ENCODE measurements at places on chromosomes 1 and 21.

DNA sequence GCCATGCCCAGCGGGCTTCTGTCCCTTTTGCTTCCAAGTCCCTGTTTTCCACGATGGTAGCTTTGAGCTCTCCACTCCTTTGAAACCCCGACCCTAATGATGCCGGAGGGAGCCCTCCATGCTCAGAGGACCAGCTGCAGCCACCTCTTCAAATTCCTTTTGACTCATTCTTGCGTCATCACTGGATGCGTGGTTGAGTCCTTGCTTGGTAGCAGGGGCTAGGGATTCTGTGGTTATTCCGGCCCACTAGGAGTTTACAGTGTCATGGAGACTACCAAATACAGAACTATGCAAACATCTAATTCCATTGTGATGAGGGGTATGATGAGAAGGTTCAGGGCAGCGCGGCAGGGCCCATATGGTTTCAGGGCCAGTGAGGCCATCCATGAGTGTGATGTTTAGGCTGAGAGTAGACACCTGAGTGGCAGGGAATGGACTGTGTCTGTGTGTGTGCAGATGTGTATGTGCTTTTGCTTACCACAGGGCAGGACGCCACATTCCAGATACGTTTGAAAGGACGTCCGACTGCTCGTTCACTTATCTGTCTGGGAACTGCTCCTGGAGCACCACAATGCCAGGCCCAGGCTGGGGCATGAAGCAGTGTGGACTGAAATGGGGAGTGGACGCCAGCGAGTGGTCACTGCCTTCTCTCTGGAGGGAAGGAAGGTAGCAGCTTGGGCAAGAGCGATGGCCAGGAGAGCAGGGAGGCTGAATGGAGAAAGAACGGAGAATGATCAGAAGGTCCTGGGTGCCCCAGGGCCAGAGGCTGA is 30.4 kb upstream of the ZBTB21 start:
- no peak for DNase-seq

DNA sequence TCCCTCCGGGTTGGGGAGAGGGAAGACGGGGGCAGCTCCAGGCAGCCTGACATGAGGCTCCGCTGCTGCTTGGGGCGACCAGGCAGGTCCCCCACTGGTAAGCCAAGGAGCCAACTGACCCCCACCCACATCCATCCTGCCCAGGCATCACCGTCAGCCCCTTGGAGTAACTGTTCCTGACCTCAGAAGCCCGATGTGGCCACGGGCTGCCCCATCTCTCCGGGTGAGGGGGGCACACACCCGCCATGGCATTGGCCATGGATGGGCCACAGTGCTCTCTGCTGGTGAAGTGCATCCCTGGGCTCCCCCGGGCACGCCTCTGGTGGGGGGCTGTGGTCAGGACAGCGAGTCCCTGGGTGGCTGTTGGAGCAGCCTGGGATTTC is 100.0 kb downstream of the CRYAA start:
- DNase-seq: no peak

DNA sequence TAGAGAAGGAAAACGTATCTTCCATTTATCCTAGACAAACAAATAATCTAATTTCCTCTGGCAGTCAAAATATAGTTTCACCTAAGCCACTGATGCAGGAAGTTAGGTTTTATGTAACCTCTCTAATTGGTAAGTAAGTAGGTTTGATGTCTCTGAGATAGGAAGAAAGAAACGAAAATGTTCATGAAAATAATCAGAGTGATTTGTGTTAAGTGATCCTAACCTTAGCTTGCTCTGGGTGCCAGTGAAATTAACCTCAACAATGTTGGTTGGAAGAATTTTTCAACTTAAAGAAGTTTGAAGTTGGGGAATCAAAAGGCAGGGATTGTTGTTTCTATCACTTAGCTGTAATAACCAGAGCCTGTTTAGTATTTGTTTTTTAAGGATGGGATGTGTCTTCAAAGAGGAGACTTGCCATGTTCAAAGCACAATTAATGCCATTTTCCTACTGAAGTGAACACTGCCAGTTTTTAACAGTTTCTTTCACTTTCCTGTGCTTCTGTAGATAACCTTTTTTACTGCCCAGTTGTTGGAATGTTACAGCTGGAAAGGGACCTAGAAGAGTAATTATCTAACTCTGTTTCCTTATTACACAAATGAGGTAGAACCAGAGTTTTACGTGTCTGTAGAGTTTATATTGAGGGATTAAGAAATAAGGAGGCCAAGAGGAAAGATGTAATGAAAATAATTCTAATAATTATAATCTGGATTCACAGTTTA is 18.4 kb downstream of the HIPK1 start:
- DNase-seq: no peak

DNA sequence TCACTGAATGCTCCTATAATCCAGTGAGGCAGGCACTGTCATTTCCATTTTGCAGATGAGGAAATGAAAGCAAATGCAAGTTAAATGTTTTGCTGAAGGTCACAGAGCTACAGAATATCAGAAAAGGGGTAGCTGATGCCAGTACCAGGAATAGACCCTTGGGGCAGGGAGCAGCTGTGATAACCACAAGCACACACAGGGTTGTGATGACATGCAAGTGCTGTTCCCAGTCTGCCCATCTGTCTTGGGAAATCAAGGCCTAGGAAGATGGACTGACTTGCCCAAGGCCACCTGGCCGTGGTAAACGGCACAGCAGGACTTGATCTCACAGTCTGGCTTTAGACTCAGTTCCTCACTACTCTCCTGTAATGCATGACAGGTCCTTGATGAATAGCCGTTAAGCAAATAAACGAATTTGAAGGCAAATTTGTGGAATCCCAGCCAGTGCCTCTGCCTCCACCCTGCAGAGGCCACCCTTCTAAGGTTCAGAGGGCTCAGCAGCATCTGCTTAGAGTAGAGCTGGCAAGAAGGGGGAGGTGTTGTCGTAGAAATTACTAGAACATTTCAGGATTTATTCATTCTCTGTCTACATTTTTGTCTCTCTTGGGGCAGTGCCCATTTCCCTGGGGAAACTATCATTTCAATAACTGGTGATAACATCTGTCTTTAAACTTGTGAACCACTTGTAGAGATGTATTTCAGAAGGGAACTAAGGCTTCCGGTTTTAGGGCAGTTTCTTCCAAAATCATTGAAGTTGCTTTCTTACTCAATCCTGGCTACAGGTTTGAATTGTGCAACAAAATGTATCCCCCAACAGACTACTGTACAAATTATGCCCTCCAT is 53.2 kb upstream of the MRPS6 start:
- no peak for DNase-seq

DNA sequence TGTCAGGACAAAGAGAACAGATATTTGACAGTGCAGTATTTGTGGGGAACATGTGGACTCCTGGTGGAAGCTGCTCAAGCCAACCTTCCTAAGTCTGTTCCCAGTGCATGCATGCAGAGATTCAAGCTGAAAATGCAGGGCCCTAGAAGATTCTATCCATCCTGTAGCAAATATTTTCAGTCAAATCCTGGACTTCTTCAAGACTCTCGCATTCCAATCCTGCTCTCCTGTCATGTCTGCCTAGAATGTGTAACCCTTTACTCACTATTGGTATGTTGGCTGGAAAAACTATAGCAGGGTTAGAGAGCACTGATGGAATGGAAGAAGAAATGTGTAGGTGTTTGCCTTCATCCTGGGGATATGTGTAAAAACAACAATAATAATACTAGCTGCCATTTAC is 385.6 kb upstream of the PKN2 start:
- no peak for DNase-seq

DNA sequence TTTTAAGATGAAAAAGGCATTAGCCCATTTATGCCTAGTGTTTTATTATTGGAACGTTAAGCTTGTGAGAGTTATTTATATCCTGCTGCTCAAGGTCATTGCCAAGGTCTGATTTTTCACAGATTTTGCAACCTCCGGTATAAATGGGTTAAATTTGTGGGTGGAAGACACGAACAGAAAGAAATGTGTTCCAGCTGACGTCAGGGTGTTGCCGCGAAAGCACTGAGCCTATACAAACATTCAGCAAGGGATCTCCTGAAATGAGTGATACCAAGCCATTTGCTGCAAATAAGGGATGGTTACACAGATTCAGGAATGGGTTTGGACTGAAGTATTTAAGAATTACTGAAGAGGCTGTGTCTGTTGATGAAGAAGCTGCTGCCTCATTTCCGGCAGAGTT is 32.2 kb downstream of the TMED5 start:
- DNase-seq: no peak

DNA sequence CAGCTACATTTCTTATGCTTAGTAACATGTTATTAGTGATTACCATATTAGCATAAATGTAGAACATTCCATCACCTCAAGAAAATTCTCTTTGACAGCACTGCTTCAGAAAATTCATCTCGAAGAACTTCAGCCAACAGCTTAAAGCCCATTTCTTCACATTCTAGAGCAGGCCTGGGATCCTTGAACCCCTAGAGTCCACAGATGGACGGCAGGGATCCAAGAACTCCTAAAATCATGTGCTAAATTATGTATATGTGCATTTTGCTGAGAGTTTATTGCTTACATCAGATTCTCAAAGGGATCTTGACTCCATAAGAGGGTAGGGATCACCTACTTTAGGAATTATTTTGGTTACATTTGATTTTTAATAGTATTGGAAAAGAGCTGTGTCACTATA is 76.2 kb upstream of the TEKT2 start:
- DNase-seq: no peak

- no peak for DNase-seq
Observed at GRCh38 chr1:94827434-94827833, 7.3 kb downstream of the SLC44A3 start.

GRCh38 chr1:33864460-33865389 is 846 bp downstream of the HMGB4 start:
- no peak for DNase-seq

DNA sequence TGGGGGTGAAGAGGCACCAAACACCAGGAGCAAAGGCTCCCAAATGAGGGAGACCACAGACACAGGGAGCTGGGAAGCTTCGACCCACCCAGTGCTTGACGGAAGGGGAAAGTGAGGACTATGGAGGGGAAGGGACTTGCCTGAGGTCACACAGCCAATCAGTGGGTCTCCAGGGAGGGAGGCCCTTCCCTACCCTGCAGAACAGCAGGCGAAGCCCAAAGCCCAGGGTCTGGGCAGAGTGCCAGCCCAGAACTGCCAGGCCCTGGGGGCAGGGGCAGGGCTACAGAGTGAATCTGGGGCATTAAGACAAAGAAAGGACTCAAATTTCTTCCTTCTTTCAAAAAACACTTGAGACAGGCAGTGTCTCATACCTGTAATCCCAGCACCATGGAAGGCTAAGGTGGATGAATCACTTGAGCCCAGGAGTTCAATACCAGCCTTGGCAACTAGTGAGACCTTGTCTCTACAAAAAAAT is 45.5 kb upstream of the ECE1 start:
- DNase-seq: no peak

DNA sequence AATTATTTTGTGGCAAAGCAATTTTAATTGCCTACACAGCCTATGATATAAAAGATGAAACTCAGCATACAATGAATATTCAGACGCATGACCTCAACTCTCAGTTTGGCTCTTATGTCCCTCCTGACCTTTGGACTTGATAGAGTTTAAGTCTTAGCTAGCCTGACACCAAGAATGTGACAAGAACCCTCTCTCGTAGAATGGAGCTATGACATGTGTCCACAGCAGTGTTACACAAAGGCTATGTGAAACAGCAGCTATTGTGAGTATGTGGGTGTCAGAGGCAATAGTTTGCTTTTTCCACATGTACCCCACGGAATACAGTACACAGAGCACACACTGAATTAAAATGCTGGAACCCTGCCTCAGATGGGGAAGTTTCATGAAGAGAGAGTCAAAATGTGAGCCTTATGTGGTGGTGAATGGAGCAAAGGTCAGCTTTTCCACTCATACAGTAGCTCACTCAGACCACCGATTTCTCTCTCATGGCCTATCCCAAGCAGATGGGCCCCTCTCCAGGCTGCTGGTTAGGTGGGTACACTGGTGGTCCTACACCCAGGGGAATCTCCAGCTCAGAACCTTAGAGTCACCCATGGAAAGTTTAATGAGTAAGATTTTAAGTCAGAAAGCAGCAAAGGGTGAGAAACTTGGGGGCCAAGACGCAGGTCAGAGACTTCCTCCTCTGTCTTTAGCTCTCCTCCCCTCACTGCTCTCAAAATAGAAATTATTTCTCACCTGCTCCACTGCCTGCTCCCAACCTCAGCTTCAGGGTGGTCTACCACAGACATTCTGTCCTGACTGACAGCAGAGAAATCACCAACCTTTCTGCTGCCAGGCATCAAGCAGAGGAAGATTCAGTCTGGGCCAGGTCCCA is 10.1 kb upstream of the XCL2 start:
- no peak for DNase-seq

- no peak for DNase-seq
Observed at GRCh38 chr1:16119504-16119903, 36.4 kb downstream of the EPHA2 start.

GRCh38 chr1:119186471-119186870 is 46.0 kb upstream of the WARS2 start:
- DNase-seq: no peak

DNA sequence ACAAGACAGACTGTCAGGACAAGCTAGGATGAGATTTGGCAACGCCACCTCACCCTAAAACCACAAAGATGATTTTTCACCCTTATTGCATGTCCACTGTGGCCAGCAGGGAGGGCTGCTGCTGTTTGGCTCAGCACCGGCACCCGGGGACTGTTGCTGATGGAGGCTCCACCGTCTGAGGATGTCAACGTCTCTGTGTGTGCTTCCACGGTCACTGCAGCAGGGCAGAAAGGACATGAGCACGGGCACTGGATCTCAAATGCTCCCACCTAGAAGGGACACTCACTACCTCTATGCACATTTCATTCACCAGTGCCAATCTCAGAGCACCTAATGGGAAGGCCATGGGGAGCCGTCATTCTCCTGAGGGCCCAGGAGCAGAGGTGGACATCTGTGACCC is 599.6 kb downstream of the PTPRU start:
- no peak for DNase-seq

GRCh38 chr1:168112673-168113305 is 23.9 kb downstream of the GPR161 start:
- no peak for DNase-seq

DNA sequence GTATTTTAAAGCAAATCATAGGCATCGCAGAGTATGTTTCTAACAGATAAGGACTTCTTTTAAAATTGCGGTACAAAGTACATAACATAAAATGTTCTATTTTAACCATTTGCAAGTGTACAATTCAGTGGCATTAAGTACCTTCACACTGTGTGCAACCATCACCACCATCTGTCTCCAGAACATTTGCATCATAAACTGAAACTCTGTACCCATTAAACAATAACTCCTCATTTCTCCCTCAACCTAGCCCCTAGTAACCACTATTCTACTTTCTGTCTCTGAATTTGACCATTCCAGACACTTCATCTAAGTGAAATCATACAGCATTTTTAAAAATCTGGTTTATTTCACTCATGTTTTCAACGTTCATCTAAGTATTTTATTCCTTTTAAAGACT is 16.6 kb upstream of the ATF3 start:
- DNase-seq: no peak

All from neural crest cell (in vitro differentiated cells).